ENCODE measurements at places on chromosomes 11 and 22.

DNA sequence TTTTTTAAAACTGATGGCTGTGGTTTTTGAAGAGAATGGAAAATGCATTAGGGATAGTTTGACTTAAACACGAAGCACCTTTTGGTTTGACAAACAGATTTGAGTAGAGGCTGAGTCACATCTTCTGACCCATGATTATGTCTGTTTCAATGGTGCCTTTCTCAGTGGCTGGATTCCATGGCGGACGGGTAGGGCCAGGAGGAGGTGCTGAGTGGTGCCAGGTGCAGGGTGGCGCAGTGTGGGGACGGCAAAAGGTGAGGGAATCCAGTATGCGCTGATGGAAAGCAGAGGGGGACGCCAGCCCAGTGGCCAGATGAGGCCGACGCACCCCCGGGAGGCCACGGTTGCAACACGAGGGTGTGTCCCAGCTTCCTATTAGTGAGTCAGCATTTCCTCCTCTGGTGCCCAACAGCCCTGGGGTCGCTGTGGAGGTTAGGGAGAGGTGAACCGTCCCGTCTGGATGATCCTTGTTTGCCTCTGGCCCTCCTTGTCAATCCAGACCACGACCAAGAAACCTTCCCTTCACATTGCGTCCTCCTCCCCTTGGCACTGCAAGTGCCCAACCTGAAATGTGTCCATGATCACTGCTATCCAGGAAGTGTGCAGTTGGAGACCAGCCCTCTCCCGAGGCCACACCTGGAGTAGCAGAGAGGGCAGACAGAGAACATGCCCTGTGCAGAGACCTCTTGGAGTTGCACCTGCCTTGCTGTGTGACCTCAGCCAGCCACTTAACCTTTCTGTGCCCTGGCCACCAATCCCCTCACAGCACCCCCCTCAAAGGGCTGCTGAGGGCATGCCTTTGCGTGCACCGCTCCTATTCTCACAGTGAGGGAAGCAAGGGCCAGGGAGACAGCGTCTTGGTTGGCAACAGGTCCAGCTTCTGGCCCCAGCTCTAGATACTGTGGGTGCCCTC, 32.5 kb upstream of the ATXN10 start:
- no peak for DNase-seq

- DNase-seq, result no peak
Observed at GRCh38 chr11:10395166-10395897, 59.7 kb upstream of the AMPD3 start.

DNA sequence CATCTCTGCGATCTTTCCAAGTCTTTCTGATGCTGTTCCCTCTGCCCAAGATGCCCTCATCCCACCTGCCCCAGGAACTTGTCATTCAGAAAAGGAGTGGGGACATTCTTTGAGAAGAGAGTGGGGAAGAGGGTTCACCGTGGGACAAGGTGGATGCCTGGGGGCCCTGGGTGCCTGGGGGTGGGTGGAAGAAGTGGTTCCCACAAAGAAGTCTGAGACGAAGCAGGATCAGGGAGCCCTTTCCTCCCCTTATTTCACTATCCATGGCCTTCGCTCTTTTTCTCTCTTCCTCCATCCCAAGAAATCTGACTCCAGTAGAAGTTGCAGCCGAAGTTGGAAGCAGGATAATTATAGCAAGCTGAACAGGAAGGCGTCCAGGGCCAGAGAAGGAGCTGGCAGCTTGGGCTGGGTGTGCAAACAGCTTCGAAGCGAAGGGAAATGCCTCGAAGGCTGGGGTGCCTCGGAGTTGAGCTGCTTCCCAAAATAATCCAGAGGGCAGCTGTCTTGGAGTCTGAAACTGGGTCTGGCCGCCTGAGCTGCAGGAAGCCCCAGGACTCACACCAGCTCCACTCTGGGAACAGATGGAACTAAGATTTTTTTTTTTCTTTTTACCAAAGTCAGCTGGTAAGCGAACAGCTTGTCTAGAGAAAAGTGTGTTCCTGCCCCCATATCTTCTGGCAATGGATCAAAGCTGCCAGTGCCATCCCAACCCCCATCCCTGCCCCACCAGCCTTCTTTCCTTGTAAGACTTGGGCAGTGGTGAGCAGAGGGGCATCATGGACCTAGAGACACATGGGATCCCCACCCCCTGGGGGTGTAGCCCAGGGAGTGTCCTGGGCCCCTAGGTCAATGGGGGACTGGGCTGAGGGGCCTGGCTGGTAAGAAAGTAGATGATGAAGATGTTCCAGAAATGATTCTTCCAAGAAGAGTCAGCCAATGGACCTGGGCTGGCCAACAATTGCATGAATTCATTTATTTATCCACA, 31.5 kb downstream of the PARVG start:
- no peak for DNase-seq

DNA sequence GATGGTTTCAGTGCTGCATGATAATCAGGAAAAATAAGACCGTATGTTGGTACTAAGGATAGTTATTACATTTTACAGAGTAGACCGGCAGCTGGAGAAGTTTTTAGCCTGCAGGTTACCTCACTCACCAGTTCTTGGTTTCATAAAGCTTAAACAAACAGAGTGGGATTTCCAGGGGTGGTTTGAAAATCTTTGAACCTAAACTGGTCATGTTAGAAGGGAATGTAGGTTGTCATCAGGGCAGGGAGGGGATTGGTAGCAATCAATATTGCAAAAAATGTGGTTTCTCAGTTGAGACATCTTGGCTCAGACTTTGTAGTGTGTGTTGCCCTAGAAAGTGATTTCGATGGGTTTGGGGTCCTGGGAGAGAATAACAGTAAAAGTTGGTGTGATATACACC, 17.5 kb downstream of the EXT2 start:
- DNase-seq, result no peak

GRCh38 chr11:125621995-125622394, 3.0 kb upstream of the CHEK1 start:
- DNase-seq, result no peak

DNA sequence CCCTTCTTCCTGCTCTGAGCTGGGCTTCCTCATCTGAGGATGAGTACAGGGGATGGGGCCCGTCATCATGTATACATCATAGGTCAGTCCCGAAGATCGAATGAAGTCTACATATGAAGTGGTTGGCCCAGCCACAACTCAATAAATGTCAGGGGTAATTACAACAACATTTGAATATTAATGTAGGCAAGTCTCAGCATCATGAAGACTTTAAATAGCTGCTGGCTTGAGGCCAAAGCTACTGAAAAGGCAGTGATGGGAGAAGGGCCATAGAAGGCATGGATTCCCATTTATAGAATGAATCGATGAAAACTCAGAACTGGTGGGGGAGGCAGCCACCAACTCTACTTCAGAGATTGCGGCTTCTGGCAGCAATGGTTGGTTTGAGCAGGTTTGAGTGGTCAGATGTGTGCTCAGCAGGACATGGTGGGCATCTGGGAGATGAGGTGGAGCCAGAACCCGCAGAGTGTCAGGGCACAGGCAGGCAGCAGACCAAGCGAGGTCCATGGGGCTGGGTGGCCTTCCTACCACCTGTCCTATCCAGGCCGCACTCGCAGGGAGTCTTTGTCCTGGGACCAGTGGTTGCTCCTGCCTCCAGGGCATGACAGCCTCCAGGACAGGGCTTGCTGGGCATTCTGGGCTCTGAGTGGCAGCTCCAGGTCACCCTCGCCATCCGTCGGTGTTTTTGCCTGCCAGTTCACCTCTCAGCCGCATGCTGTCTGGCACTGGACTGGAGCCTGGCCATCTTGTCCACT, 919.1 kb downstream of the TBC1D22A start:
- no peak for DNase-seq

GRCh38 chr11:92859156-92859690, 110.2 kb upstream of the MTNR1B start:
- no peak for DNase-seq

DNA sequence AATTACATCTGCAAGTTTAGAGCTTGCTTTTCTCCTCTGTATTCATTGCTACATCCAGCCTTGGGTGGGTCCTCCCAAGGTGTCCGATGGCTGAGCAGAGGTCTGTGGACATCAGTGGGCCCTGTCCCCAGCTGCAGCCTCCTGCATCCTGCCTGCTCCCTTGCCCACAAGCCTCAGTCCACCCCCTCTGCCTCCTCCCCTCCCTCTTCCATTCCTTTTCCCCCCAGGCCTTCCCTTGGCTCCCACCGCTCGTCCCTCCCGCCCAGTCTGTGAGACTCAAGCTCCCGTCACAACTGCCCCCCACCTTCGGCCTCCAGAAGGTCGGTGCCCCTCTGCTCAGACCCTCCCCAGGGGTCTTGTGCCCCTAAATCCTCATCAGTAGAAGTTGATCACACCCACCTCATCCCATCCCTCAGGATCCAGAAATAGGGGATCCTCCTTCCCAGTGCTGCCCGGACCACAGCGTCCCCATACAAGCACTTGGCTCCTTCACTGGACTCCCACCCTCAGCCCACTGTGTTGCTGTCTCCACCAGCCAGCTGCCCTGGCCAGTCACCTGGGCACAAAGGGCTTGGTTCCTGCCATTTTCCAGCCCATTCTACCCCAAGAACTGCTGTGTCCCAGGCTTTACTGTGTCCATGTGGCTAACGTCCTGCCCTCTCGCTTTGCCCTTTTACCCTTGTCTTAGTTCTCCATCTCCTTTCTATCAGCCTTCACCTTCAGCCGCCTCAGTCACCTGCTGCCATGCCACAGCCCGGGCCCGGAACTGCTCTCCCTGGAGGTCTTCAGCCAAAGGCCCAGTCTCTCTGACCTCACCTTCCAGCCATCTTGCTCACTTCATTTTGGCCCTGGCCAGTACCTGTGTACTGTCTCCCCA, 2.2 kb upstream of the OMP start:
- no peak for DNase-seq

Measured in NCI-H1436 treated with DMSO at 0.1 percent for 48 hours (cell line).